ENCODE measurements at places on chromosomes 3 and 15.

DNA sequence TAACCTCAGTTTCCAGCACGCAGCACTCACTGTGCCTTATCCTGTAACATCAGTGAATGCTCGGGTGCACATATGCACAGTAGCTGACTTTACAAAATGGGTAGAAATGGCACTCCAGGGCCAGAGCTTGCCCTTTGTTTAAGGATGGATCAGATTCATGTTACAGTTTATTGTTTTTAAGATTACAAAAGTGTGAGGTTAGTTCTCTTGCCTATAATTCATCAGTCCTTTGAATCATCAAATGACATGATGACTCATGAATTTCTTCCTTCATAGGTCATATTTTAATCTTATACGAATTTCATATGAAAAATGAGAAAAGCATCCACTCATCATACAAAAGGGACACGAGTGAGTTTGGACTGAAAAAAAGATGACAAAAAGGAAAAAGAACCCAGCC, 545.3 kb downstream of the GBE1 start:
- DNase-seq, result no peak

DNA sequence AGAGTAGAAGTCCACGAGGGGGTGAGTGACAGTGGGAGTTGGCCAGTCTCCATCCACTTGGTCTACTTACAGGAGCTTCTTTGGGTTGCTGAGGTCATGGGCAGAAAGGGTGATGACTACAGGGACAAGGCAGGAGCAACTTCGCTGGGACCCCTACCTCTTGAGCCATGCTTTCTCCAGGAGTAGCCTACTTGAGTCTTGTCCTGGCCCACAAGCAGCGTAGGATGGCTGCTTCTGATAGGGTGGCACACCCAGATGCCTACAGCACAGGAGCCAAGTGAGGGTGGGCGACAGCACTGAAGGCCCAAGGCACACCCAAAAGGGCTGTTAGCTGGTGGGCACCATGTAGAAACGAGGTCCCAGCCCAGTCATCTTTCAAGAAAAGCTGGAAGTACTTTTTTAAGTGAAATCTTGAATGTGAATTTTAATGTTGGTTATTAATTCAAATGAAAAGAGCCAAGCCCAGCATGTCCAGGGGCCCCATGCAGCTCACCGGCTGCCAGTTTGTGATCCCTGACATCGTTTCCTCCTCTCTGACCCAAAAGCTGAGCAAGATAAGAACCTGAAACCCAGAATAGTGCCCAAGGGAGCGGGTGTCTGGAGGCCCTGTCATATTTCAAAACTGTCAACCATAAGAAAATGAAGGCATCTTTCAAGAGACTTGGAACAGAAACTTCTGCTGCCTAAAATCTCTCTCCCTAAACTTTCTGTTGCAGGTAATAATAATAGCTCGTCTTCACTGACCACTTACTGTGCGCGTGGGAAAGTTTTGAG, 2.2 kb upstream of the CPEB1 start:
- no peak for DNase-seq

DNA sequence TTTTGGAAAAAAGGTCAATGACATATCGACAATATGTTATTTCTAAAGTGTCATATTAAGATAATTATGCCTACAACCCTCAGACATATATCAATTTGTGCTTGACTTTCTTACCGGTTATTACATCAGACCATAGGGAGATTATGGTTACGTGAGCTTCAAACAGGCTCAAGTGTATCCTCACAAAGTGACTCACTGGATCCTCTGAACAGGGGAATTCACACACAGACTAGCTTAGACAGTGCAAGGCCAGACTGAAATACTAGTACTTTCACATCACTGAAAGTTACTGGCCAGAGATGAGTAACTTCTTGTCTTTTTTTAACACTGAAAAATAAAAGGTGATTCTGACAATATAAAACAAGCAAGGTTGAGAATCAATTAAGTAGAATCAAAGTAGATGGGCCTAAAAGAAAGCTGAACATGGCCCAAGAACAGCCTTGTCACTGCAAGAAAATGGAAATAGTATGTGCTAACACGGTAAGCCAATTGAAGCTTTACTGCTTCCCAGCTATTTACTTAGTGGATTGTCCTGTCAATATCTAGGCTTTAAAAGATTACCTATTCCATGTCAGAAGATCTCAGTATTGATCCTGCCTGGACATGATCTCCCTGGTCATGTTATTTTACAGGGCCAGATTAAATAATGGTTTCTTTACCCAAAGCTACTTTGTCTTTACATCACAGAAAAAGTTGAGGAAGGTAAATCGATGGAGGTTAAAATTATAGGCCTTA, 848.6 kb downstream of the ROBO1 start:
- DNase-seq, result no peak

DNA sequence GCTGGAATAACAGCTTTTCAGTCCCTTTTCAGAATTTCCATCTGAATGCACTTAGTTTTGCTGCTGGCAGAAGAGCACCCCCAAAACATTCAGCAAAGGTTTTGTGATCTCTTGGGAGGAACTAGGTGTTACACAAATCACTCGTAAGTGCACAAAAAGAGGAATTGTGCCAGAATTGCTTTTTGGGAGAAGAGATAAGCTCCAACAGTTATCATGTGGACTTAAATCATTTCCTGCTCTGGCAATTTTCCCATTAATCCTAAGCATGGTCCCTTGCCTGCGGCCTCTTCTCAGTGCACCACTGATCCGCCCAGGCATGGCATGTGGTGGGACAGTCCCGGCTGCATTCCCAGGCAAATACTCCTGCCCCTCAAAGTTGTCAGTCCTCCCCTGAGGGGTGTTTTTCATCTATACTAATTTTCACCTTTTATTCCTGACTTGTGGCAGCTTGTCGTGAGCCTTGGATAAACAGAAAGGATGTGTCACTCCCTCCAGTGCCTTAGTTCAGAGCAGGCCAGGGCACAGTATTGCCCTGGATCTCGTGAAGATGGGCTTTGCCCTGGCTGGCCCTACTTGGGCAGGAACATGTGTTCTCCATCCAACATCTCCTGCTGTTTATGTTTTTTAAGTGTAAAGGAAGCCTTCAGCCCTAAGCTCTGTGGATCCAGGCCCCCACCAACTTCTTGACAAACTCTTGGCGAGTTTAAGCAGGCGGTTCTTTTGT, 44.6 kb upstream of the VILL start:
- no peak for DNase-seq

DNA sequence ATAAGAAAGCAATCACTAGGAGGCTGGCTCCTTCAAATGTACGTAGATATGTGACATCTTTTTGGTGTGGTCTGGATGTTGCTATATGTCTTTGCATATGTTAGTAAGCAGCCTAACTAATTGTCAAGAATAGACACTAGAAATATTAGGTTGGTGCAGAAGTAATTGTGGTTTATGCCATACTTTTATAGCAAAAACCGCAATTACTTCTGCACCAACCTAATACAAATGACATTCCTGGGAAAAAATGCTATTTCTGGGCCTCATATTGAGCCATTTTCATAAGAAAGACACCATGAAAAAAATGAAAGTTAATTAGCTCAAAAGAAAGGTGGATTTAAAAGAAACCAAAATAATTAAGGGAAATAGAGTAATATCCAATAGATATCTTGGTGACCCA, 555.8 kb downstream of the ZNF385D start:
- no peak for DNase-seq

DNA sequence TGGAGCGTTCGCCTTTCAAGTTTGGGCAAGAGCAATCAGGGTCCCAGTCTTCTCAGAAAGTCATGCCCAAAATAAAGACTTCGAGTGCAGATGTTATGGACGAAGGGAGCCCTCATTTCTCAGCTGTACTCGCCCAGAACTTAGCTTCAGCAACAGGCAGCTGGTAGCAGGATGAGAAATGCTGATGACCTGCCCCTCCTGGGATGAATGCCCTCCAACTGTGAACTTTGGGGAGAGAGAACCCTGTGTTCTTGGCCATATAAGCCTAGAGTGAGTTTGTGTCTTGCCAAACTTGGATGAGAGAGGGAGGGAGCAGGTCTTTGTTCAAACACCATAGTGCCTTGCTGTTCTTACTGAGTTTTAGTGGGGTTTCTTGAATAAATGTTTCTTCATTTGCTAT, 400.3 kb downstream of the LRTM1 start:
- no peak for DNase-seq

- no peak for DNase-seq
Observed at GRCh38 chr15:42691308-42691707, 45.6 kb downstream of the CDAN1 start.

GRCh38 chr3:42061025-42061712, 30.0 kb upstream of the TRAK1 start:
- DNase-seq, result no peak

DNA sequence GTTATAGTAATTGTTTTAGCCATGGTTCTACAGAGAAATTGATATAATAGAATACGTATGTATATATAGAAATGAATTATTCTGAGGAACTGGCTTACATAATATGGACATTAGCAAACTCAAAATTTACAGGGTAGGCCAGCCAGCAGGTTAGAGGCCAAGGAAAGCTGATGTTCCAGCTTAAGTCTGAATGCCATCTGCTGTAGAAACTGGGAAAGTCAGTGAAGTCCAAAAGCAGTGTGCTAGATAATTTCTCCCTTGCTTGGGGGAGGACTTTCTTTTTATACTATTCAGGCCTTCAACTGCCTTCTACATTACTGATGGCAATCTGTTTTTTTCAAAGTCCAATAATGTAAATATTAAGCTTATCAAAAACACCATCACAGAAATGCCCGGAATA, 1174.7 kb downstream of the ZPLD1 start:
- DNase-seq, result no peak

Measured in DMS79 (cell line).